ENCODE measurements at places on chromosomes 11 and 22.
A peak's percentile ranks its signal among the peaks of the same experiment; 100 is the strongest.

DNA sequence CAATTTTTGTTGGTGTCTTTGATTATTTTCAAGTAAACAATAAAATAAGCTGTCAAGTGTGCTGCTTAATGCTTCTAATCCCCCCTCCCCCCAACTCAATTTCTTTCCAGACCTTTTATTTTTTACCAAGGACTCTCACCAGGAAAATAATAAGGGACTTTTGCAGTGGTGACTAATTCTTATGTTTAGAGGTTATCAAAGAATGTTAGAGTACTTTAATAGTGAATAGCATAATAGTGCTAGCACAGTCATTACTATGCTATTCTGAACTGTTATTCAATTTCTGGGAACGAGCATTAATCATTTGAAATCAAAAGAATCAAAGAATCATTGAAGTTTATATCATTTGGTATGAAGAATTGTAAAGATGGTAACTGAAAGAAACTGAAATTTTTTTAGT is 251.4 kb downstream of the DDX10 start:
- DNase-seq: no peak

DNA sequence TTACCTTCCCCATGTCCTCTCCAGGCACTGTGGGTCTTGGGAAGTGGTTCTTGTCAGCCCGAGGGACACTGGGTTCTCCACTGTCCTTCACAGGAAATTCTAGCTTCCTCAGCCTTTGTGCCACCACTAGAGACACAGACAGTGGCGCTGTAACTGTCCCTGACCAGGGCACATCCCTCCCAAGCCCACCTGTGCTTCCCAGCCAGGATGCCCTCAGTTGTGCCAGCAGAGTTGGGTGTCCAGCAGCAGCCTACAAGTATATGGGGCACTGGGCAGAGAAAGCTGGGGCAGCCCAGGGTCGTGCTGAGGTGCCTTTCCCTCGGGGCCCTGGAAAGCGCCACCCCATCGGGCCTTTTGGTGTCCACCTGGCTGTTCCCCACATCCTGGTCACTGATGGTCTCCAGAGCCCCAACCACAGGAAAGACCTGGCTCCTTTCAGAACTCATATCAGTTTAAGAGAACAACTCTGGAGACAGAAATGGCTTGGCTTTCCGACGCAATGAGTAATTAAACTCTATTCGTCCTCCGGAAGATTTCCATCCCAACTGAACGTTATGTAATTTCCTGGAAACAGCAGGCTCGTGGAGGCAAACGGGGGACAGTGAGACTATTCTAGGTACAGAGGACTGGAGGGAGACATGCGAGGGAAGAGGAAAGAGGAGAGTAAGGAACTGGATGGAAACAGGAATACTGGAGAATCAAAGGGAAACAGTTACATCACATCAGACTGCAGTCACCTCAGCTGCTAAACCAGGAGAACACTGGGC is 28.6 kb downstream of the PPP2R1B start:
- no peak for DNase-seq

DNA sequence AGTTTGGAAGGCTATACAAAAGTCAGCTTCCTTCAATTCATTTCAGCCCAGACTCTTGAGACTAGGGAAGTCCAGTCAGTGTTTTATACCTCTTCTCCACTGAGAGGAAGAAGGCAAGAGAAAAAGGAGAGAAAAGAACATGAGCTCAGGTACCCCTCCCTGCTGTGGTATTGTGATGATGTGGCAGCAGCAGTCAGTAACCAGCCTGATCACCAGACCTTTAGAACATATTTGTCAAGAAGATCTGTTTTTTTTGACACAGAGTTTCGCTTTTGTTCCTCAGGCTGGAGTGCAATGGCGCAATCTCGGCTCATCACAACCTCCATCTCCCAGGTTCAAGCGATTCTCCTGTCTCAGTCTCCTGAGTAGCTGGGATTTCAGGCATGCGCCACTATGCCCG is 21.2 kb upstream of the RPS13 start:
- no peak for DNase-seq

DNA sequence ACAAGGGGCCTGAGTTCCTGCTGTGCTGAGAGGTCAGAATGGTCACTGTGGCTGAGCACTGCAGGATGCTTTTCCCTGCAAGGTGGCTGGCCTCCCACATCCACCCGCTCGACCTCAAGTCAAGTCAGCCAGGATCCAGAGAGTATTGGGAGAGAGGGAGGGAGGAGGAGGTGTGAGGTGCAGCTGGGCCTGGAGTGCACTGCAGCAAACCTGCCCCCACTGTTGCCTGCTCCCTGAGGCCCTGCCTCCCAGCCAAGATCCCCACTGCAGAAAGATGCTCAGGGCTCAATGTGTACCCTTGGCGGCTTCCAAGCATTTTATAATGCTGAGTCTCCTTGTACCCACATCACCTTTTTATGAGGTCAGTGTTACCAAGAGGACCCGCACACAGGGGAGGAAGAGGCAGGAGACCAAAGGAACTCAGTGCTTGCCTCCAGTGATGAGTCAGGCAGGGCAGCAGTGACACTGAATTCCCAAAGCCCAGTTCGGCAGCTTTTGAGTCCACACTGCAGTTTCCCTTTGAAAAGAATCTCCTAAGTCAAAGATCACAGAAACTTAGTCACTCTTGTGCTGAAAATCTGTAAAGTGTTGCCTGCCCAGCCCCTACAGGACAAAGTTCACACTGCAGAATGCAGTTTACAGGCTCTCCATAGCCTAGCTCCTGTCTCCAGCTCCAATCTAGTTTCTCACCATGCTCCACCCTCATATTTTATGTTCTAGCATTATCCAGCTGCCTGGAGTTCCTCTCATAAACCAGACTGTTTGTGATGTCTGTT is 3.1 kb downstream of the ENDOD1 start:
- peak; percentile 22 for DNase-seq

- DNase-seq: no peak
These were observed 64.0 kb downstream of the PARVA start for GRCh38 chr11:12441231-12441861.

- DNase-seq: no peak
These were observed 121.7 kb downstream of the PARVA start for GRCh38 chr11:12499071-12499470.

GRCh38 chr22:38148245-38148644 is 33.4 kb downstream of the PLA2G6 start:
- DNase-seq: no peak

- DNase-seq: no peak
These were observed 79.3 kb upstream of the PRR5 start for GRCh38 chr22:44622679-44623078.

GRCh38 chr22:46087816-46088277 is 62.5 kb upstream of the PPARA start:
- DNase-seq: peak; percentile 85

DNA sequence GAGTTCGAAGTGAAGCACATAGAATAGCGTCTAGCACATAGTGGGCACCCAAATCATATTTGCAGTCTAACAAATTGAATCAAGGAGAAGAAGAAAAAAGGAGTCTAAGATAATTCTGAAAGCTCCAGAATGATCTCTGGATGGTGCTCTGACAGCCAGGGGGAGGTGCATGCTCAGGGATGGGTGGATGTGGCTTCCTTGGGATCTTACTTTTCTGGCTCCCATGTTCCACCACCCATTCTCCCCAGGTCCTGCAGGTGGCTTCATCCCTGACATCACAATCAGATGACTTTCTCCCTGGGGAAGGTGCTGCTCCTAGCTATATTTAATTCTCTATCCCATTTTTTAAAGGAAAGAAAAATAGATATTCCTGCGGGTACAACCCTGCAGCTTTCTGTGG is 381.9 kb downstream of the CADM1 start:
- no peak for DNase-seq

DNA sequence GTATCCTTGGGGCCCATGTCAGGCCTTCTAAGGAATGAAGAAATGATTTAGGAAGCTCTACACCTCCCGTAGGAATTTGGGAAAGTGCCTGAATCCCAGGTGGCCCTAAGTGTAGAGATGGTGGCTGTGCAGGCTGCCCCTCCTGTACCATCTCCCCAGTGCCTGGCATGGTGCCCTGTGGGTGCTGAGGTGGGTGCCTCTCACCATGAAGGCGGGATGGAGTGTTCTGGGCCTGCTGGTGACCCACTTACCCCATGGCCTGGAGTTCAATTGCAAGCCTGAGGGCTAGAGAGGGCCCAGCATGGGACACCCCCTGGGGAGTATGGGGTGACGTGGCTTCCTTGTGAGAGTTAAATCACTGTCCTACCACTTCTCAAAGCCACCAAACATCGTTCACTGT is 19.8 kb downstream of the SAMM50 start:
- DNase-seq: no peak

DNA sequence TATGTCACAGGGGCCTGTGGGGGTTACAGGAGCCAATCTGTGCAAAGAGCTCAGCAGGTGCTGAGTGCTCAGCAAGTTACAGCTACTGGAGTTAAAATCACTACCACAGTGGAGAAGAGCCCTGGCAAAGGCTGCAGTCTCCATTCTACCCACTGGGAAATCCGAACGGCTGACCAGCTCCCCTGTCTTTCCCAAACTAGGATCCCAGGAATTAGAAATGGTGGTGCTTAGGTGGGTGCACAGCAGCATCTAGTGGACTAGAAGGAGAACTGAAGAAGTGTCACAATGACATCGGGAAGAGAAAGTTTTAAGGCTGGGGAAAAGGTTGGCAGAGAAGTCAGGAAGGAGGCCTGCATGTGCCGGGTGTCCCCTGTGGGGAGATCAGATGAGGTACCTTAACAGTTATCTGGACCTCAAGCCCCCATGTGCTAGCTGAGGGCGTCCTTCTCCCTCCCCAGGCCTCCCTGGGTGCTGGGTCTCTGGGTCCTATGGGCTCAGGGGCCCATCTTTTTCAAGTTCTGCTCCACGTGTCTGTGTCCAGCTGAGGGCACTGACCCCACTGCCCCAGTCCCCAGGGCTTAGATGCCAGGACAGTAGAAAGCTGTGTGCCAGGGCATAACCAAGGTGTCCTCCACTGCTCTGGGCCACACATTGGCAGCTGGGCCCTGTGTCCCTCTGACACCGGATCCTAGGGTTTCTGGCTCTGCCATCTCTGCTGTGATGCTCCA is 1.9 kb downstream of the PIWIL3 start:
- no peak for DNase-seq

Data from mucosa of gallbladder (tissue), 1 donor.